ENCODE measurements at places on chromosomes 4 and X.
A peak's percentile ranks its signal among the peaks of the same experiment; 100 is the strongest.

DNA sequence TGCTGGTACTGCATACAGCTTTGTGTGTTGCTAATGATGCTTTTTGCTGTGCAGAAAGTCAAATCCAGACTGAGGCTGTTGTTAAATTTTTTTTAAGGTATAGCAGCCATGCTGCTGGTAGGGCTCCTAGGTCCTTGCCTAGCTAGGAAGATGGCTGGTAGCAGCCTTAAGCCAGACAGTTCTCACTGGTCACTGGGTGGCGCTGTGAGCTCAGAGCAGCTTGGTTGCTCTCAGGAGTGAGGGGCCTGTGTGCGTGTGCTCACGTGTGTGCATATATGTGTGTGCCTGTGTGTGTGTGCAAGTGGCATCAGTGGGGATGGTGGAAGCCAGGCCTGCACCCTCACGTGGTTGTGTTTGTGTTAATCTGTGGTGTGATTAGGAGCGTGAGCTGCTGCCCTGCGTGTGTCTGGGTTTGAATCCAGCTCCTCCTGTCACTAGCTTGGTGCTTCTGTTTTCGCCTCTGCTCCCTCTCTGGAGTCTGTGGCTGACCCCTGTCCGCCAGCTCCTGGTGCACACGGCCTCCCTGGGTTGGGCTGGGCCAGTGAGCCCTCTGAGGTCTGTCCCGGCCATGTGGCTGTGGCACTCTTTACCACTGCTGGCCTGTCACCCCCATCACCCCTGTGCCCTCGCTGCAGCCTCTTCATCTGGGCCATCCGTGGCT, 46.1 kb downstream of the SORCS2 start:
- DNase-seq = no peak

- DNase-seq = no peak
These were observed 465.1 kb upstream of the GALNTL6 start for GRCh38 chr4:171348090-171348489.

GRCh38 chr4:163755013-163755412, 260.5 kb downstream of the TMA16 start:
- DNase-seq = no peak

DNA sequence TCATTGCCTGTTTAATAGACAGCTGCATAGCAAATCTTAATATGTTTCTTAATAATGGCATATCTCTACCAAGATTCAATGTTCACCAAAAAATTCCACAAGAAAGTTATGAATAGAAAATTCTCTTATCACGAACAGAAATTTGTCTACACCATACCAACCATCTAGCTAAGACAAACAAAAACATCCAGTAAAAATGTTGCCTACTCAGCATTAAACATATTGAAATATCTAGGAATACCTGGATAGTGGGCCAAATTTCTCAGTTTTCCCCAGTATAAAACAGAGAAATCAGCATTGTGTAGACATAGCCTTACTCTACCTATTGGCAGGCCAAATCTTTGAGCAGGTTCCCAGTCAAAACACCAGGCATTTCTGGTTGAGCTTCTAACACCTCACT, 598.6 kb downstream of the KLHL13 start:
- no peak for DNase-seq

- DNase-seq = no peak
These were observed 33.8 kb downstream of the LONRF3 start for GRCh38 chrX:119008110-119008744.

GRCh38 chr4:173212379-173212778, 43.8 kb downstream of the GALNT7 start:
- no peak for DNase-seq

GRCh38 chr4:184114431-184114830, 103.2 kb downstream of the ENPP6 start:
- DNase-seq = no peak

DNA sequence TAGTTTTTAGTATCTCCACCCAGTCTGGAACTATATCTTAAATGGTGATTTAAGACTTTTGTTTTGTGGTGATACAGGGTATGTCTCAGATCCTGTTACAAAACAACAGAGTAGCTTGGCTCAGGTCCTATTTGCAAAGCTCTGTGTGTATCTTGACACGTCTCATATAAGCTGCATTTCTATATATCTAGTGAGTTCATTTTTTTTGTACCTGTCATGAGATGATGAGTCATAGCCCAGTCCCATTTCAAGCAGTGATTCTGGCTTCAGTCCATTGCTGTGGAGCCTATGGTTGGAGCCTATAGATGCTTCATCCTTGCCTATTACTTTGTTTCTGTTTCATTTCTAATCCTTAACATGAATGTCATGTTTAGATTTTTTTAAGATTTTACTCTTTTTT, 23.0 kb downstream of the GRXCR1 start:
- no peak for DNase-seq

DNA sequence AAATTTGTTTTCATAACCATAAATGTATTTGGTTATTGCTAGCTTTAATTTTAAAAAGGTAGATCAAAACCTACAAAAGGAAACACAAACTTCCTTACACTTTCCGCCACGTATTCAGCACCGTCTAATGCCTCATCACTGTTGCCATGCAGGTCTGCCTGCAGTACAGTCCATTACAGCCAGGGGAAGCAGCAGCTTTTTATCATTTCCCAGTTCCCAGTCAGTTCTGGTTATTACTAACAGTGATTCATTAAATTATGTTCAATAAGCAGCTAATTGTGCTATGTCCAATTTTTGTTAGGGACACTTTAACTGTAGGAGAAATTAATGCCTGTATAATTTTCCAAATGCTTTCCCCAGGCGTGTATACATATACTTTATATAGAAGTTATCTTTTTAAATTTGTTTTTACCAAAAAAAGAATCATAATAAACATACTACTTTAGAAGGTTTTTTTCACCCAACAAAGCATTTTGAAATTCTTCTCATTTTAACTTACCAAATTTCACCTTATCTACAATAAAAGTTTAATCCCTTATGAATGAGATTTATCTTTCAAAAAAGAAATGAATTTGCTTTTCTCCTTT, 93.3 kb downstream of the ANXA3 start:
- DNase-seq = peak; percentile 5

- DNase-seq = no peak
These were observed 342.3 kb downstream of the GRXCR1 start for GRCh38 chr4:43234626-43235415.

DNA sequence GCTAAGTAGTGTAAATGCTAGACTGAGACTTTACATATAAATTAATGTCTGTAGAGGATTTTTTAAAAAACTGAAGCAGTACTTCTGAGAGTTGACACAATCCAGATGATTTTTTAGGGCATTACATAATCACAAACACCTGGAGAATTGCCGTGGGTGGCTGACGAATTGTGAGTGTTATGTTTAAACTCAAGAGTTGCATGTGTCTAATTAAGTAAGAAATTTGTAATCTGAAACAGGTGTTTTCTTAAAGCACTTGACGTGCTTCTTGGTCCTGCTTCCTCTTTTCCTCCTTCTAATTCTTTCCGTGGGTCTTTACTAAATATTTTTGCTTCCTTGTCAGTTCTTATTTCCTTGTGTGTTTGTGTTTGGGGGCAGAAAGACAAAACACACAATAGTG, 27.8 kb downstream of the PIR start:
- no peak for DNase-seq

GRCh38 chrX:149151805-149152757, 353.0 kb downstream of the IDS start:
- no peak for DNase-seq

GRCh38 chr4:163528653-163529052, 34.2 kb downstream of the TMA16 start:
- DNase-seq = no peak

GRCh38 chr4:170736710-170737109, 647.0 kb upstream of the AADAT start:
- DNase-seq = no peak

GRCh38 chr4:83610729-83611128, 74.8 kb downstream of the GPAT3 start:
- no peak for DNase-seq

DNA sequence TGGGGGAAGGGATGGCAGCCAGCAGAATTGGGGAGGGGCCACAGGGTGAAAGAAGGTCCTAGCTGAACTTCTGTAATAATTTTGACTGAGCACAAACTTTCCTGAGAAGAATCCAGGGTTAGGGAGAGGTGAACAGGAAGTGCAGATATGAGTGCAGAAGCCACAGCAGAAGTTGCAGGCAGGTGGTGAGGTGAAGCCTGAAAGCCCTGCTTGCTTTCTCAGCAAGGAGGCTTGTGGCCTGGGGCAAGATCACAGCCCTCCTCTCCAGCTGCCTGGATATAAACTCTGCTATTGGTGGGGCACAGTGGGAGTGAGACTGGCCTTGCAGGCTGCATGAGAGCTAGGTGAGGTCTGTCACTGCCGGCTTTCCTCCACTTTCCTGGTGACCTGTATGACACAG, 44.1 kb upstream of the UPRT start:
- DNase-seq = no peak

- DNase-seq = no peak
These were observed 56.6 kb upstream of the MAB21L2 start for GRCh38 chr4:150525321-150525868.

DNA sequence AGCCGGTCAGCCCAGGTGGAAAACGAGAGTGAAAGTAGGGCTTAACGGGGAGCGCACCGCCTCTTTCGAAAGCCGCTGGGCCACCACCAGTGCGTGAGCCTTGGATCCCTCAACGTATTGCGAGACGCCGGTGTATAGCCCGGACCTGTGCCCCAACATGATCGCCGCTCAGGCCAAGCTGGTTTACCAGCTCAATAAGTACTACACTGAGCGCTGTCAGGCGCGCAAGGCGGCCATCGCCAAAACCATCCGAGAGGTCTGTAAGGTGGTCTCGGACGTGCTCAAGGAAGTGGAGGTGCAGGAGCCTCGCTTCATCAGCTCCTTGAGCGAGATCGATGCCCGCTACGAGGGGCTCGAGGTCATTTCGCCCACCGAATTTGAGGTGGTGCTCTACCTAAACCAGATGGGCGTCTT, 929 bp downstream of the MAB21L2 start:
- no peak for DNase-seq

DNA sequence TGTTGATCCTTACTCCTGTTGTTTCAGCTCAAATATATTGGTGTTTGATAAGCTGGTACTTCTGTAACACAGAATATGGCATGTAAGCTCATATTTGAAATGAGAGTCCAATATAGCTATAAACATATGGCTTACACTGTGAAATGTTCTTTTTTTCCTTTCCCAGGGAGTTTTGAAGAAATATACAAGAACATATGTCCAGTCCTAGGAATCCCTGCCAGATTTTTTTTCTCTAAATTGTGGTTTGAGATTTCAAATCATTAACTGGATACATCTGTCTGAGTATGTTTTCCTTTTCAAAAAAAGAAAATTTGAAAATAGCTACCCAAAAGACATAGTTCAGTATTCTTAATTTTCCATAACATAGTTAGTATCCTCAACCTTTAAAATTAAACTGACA, 60.2 kb downstream of the HMGB2 start:
- DNase-seq = no peak

- DNase-seq = no peak
These were observed 3.8 kb downstream of the G6PD start for GRCh38 chrX:154542723-154543424.

- no peak for DNase-seq
These were observed 90.3 kb downstream of the SLC4A4 start for GRCh38 chr4:71429106-71429505.

GRCh38 chrX:42538405-42538804, 239.6 kb downstream of the PPP1R2C start:
- no peak for DNase-seq

GRCh38 chr4:25938787-25939186, 24.8 kb downstream of the SMIM20 start:
- no peak for DNase-seq

DNA sequence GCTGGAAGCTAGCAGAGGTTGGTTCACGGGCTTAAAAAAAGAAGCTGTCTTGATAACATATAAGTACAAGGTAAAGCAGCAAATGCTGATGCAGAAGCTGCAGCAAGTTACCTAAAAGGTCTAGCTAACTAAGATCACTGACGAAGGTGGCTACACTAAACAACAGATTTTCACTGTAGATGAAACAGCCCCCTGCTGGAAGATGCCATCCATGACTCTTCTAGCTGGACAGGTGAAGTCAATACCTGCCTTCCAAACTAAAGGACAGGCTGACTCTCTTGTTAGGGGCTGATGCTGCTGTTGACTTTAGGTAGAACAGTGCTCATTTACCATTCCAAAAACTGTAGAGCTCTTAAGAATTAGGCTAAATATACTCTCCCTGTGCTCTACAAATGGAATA, 99.5 kb downstream of the FBXW7 start:
- DNase-seq = no peak

- no peak for DNase-seq
These were observed 52.8 kb upstream of the CCSER1 start for GRCh38 chr4:90074322-90074886.

GRCh38 chrX:97311066-97311778, 427.5 kb downstream of the RPA4 start:
- DNase-seq = no peak

DNA sequence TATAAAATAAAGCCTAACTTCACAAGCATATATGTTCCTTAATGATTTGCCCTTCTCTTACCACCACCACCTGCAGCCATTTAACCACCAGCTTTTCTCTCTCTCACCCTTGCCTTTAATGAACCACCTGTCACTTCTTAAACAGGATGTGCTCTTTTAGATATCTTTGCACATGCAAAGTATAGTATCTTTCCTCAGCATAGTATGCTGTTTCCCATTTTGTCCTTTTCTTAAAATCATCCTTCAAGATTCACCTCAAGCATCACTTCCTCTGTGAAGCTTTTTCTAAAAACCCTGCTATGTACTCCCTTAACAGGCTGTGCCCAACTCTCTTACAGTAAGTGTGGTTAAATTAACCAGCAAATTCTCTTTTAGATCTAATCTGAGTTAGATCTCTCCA, 8.2 kb upstream of the CNOT6L start:
- DNase-seq = no peak

- DNase-seq = no peak
These were observed 3.1 kb upstream of the CDK16 start for GRCh38 chrX:47215291-47215900.

Measured in caudate nucleus (tissue), 63 donors.